ENCODE measurements at places on chromosomes 13 and 19.

GRCh38 chr19:11278670-11279069 is 16.3 kb upstream of the DOCK6 start:
- no peak for DNase-seq

DNA sequence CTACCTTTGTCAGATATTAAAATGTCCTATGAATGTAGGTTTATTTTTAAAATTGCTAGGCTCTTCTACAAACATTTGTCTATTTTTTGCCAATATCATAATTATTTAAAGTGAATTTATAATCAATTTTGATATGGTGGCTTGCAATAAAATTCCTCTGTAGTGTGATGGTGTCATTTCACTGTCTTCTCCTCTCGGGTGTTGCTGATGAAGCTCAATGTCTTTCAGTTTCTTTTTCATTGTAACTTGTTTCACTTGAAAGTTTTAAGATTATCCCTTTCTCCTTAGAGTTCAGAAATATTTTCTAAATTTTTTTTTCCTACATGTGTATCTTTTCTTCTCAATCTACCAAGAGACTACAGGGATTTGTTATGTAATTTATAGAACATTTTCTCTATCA is 267.1 kb upstream of the EDNRB start:
- DNase-seq: no peak

DNA sequence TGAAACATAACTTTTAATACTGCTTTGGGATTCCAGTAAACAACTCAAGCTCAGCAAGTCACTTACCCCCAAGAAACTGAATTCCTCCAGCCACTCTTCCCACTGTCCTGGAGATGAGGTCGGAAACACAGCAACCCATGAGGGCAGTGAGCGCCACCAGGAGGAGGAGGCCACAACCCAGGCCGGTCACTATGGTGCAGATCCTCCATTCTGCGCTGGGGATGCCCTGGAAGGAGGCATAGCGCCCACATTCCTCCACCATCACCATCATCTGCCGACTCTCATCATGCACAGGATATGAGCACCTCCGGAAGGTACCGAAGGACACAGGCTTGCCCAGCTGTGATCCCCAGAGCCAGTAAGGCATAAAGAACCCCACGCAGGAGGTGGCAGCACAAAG is 2.2 kb downstream of the LHFPL6 start:
- DNase-seq: no peak

GRCh38 chr13:23626700-23627099 is 56.5 kb downstream of the TNFRSF19 start:
- no peak for DNase-seq

DNA sequence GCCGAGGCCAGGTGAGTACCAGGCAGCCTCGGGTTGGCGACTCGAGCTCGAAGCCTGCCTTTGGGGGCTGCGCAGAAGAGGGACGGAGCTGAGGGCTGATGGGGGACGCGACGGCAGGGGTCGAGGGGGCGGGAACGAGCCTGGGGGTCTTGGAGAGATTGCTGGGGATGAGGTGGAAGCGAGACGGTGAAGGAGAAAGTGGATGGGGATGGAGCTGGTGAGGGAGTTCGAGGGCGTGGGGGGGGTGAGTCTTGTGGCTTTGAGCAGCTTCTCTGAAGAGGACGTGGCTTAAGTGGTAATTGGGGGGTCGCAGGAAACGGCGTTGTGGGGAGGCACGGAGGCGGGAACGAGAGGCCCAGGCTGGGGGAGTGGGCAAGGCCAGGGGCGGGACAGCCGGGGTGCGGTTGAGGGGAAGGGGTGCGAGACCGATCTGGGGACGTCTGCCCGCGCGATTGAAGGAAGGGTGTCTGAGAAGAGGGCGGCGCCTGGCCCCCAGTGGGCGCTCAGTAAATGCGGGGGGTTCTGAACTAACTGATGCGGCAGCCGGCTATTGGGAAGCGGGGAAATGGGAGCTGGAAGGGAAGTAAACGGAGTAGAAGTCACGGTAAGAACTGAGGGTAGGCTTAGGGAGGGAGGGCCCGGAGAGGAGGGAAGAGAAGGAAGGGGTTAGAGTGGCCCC is 426 bp downstream of the MYO9B start:
- peak; percentile 34 for DNase-seq

DNA sequence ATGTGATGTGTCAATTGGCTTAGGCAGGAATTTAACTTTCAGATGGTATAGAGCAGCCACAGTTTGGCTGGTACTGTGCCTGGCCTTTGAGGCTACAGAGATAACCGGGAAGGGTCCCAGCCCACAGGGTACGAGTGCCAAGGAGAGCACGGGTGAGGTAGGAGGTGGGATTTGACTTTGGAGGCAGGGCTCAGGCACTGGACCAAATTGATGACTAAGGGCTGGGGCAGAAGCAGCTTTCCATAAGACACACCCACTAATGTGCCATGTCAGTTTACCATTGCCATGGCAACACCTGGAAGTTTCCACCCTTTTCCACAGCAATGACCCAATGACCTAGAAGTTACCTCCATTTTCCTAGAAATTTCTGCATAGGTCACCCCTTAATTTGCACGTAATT is 466.2 kb downstream of the TSHZ3 start:
- DNase-seq: no peak

GRCh38 chr13:93235258-93236015 is 8.8 kb downstream of the GPC6 start:
- no peak for DNase-seq

DNA sequence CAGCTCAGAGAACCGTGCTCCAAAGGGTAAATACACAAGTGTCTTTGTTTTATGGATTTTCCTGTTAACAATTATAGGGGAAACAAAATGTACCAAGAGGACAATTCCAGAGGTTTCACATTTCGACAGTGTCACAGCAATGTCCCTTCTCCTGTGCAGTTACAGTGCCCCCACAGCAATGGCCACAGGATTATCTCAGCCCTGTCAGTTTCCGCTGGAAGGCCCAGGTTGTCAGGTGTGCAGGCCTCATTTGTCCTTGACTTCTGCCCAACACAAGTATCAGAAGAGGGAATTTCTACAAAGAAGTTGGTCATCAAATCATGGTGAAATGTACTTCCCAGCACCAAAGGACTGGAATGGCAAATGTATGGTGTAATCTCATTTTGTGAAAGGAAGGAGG is 11.2 kb upstream of the N4BP2L2 start:
- DNase-seq: no peak

- no peak for DNase-seq
Measured at GRCh38 chr19:49217382-49217781, 59.8 kb downstream of the TRPM4 start.

- no peak for DNase-seq
Measured at GRCh38 chr13:24281188-24282008, 28.0 kb upstream of the C1QTNF9 start.

- DNase-seq: no peak
Measured at GRCh38 chr13:98825659-98826058, 73.2 kb upstream of the SLC15A1 start.

DNA sequence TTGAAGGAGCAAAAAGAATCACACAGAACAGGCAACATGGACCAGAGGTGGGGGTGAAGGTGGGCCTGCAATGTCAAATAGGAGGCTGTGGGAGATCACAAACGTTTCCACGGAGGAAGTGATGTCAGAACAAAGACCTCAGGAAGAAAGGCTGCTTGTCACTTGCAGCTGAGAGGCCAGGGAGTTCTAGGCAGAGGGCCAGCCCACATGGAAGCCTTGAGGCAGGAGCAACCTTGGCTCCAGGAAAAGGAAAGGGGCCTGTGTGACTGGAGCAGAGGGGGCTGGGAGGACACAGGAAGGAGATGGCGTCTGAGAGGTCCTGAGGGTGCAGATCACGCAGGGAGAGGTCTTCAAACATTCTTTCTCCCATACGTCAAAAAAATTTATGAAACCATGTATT is 16.3 kb downstream of the ZNF160 start:
- no peak for DNase-seq

DNA sequence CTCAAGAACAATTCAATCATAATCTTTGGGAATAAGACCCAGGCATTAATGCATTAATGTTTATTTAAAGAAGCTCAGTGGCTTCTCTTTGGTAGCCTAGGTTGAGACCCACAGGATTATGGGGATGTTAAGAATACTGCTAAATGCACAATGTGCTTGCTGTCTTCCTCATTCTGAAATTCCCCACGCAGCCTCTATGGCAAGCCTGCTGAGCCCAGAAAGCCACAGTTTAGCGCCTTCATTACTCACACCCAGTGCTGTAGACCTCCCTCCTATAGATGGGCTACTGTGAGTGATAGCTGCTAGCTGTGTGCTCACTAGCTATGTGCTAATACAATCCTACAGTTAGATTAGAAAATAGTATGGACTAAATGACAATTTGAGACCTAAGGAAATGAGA is 90.6 kb downstream of the TNFSF13B start:
- DNase-seq: no peak

GRCh38 chr19:11620553-11620952 is 23.3 kb downstream of the ZNF627 start:
- DNase-seq: no peak

DNA sequence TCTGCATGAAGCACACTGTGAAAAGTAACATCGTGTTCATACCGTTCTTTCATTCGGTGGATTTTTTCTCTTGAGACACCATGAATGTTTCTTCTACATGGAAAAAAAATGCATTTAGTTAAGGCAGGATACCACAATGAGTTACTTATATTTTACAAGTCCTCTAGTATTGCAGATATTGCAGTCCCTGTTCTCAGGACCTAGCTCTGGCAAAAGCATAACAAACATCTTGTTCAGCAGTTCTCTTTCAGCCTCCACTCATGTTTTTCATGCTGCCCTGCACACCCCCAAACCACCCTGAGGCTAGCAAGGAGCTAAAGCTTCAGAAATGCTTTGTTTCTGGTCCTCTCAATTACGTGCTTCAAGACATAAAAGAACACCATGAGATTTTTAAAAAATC is 24.8 kb downstream of the N4BP2L1 start:
- no peak for DNase-seq

- peak; percentile 24 for DNase-seq
Measured at GRCh38 chr13:74040200-74040599, 94.0 kb downstream of the KLF12 start.

DNA sequence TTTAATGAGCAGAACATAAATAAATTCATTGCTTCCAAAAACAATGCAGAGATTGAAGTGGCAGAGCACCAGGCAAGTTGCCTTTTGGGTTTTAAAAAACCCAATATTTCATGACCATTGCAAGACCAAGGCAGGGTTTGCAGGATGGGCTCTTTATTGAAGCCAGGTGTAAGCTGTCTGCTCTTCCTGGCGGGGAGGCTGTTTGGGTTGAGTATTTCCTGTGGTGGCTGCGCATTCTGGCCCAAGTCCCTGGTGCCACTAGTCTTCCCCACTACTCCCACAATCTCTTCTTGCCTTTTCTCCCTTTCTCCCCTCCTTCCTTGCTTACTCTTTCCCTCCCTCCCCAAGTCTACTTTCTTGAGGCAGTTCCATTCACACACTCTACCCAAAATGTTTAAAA is 116.4 kb downstream of the AKAP11 start:
- DNase-seq: no peak

- DNase-seq: no peak
Measured at GRCh38 chr19:42095814-42096230, 19.9 kb downstream of the ZNF574 start.

DNA sequence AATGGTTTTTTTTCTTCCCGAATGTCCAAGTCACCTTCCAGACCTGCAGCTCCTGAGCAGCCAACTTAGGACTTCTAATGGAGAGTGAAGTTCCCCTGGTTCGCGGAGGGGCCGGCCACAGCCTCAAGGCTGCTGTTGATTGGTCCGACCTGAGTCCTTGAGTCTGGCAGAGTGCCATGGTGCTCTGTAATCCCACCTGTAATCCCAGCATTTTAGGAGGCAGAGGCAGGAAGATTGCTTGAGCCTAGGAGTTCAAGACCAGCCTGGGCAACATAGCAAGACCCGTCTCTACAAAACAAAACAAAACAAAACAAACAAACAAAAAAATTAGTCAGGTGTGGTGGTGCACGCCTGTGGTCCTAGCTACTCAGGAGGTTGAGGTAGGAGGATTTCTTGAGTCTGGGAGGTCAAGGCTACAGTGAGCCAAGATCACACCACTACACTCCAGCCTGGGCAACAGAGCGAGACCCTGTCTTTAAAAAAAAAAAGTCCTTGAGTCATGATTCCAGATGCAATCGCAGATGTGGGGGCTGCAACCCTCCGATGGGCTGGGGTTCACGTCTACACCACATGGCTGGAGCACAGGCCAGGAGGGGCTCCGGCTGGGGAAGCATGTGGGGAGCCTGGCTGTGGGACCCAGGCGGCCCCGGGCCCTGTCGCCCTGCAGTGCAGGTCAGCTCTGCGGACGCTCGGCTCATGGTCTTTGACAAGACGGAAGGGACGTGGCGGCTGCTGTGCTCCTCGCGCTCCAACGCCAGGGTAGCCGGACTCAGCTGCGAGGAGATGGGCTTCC is 17.7 kb downstream of the HPN start:
- DNase-seq: no peak

- DNase-seq: no peak
Measured at GRCh38 chr19:49843265-49843664, 7.7 kb upstream of the PTOV1 start.

GRCh38 chr13:85535316-85536084 is 263.7 kb downstream of the SLITRK6 start:
- no peak for DNase-seq

DNA sequence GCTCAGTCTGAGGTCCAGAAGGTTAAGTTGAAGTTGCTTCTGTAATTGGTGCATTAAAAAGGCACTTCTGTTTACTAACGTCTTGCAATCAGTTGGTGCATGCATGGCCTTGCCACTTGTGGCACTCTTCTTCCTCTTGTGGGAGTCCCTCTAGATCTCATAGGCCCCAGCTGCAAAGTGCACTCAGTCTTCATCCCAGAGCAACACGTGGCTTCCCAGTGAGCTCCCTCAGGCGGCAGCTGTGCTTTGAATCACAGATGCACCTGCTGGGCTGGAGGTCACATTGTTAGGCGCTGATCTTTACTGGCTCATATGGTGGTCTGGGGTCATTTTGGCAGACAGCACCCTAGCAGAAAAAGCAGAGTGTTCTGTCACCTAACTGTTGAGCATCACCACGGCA is 215.7 kb downstream of the ZNF536 start:
- DNase-seq: no peak

- no peak for DNase-seq
Measured at GRCh38 chr13:98761126-98761985, 8.9 kb upstream of the SLC15A1 start.

- DNase-seq: no peak
Measured at GRCh38 chr13:45207319-45207718, 6.5 kb upstream of the KCTD4 start.

- no peak for DNase-seq
Measured at GRCh38 chr13:79621902-79622301, 140.9 kb downstream of the NDFIP2 start.
